Cortex of kidney (tissue), 1 donor: ENCODE measurements at places on chromosomes 1 and 21.

- DNase-seq: no peak
Observed at GRCh38 chr1:112445596-112445995, 49.6 kb downstream of the CTTNBP2NL start.

DNA sequence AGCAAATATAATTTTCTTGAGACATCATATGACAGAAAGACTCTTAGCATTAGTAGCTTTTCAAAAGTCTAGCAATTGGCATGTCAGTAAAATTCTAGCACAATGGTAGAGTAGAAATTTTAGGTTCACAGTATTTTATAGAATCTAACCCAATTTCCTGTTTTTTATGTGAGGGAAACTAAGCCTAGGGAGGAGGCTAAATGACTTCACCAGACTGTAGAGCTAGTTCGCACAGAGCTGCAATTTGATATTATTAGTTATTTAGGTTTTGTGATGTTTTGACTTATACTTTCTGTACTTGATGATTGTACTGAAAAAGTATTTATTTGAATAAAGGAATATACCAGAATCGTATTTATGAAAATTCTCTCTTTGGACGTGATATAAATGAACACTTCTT is 68.5 kb downstream of the CACHD1 start:
- no peak for DNase-seq

- DNase-seq: no peak
Observed at GRCh38 chr21:14572204-14572780, 26.2 kb upstream of the SAMSN1 start.

DNA sequence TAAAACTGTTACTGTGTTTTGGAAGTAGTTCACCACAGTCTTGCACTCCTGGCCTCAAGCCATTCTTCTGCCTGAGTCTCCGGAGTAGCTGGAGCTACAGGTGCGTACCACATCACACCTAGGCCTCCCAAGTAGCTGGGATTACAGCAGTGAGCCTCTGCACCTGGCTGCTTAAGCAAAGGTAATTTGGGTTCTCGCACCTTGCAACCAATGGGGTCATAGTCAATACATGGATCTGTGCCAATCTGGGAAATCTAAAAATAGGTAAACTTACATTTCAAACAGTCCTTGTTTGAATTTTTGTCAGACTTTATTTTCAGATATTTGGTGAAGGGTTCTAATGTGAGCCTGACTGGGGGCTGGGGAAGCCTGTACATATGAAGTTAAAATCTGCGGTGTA is 466.5 kb downstream of the PCP4 start:
- DNase-seq: no peak

GRCh38 chr21:16046656-16047330 is 317.0 kb downstream of the USP25 start:
- DNase-seq: no peak

DNA sequence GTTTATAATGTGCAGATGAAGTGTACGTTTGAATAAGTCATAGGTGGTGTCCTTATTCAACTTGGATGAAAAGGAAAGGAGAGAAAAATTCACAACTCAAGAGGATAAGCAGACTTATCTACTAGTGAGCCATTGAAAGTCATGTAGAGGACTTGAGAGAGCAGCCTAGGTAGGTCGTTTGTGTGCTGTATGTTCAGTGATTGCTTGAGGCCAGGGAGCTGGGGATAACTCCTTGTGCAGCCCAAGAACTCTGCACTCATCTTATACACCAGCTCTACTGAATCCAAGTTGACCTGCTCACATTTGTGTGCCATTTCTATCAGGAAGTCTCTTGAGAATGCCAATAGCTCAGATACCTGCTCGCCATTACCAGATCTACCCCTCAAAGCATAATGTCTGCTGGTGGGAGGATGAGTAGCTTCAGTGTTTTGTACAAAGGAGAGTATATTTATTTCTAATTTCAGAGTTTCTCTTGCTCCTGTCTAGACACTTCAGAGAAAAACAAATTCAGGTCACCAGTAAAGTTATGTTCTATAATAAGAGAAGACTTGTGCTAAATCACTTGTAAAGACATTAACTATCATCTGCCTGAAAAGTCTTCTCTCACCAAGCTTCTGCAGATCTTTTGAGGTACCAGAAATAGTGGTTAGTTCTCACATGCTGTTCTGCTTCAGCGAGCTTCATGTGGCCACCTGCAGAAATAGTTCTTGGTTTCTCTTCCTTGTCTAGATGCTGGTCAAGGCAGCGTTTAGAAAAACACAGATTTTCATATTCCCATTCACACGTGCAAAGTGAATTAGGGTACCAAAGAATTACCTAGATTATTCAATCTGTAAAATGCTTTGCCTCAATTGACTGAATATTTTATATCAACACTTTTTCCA is 10.8 kb downstream of the S1PR1 start:
- no peak for DNase-seq

- DNase-seq: no peak
Observed at GRCh38 chr1:236518322-236518721, 5.5 kb upstream of the LGALS8 start.

DNA sequence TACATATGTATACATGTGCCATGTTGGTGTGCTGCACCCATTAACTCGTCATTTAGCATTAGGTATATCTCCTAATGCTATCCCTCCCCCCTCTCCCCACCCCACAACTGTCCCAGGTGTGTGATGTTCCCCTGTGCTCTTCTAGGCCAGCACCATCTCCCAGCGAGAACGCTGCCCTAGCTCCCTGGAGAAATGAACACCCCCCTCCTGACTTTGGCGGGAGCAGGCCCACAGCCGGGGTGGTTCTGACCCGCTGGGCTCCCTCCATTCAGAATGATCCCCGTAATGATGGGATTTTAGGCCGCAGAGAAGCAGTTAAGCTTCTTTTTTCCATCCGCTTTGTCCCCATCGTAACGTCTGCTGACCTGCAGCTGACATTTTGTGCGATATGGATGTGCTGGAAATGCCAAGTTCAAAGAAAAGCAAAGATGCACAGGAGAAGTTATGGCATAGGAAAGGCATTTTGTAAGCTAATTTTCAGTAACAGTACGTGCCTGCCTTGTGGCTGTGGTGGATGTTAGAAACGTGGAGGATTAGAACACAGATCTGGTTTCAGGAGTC is 39.3 kb downstream of the ELK4 start:
- DNase-seq: no peak

GRCh38 chr1:152623203-152623844 is 421 bp upstream of the LCE3A start:
- DNase-seq: no peak

GRCh38 chr21:45976701-45977311 is 4.8 kb upstream of the COL6A1 start:
- DNase-seq: no peak

GRCh38 chr1:77688939-77689338 is 6.5 kb upstream of the ZZZ3 start:
- DNase-seq: no peak

DNA sequence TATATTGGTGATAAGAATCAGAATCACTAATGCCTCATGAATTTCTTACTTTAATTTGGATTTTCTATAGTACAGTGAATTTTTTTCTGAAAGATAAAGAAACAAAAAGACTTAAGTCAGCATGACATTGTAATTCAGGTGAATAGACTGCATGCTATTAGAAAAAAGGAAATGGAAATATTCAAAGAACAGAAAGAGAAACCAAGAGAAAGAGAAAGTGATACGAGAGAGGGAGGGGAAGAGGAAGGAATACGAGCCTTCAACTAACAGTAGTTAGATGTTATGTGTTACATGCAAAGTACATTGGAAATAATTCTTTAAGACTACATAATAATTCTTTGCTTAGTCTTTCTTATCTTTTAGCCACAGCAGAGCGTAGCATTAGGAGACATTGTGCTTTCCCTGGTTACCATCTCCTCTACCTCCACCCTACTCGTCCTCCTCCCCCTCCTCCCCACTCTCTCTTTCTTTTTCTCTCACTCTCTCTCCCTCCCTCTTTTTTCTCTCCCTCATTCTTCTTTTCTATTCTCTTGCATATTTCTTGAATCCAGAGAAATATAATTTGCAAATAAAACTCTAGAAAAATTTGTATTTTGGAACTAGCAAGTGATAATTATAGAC is 46.4 kb upstream of the ADGRL4 start:
- DNase-seq: no peak

DNA sequence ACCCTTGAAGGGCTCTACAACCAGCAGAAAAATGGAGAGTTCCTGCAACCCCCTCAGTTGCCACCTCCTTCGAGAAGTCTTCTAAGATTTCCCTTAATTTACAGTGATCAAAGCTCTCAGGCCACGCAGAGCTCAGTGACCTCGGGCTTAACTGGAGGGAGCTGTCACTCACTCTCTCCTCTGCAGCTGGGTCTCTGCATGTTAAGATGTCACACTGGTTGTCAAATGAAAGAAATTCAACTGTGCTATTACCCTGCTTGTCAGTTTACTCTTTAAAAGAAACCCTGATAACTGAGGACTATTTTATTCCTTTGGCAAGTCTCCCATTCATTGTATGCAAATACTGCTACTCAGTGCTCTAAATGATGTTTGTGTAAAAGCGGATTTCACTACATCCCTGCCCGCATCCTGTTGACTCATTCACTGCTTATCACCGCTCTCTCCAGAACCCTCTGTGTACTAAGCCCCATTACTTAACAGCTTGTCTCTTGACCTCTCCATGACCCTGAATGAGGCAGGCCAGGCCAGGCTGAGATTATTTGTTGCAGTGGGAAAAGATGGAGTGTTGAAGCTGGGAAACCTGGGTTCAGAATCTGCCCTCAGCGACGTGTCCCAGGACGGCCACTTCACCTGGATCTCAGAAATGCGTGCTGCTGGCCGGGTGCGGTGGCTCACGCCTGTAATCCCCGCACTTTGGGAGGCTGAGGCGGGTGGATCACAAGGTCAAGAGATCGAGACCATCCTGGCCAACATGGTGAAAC is 13.7 kb downstream of the DHRS3 start:
- no peak for DNase-seq

DNA sequence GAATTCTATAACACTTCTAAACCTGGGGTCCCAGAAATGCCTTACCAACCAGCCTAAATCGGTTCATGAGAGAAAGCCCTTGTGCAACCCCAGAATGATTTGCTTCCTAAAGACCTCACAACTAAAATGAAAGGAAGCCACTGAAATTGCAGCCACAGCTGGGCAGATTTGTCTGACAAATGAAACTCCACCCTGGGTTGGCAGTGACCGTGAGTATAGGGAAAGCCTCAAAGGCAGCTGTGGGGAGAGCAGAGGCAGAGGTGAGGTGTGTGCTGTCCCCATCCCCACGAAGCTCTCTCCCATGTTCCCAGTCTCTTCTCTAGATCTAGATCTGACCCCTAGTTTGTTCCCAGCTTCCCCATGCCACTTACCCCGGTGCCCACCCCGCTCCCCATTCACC is 23.1 kb downstream of the RHBDL2 start:
- no peak for DNase-seq

- DNase-seq: no peak
Observed at GRCh38 chr1:147626739-147627138, 43.6 kb downstream of the ACP6 start.

DNA sequence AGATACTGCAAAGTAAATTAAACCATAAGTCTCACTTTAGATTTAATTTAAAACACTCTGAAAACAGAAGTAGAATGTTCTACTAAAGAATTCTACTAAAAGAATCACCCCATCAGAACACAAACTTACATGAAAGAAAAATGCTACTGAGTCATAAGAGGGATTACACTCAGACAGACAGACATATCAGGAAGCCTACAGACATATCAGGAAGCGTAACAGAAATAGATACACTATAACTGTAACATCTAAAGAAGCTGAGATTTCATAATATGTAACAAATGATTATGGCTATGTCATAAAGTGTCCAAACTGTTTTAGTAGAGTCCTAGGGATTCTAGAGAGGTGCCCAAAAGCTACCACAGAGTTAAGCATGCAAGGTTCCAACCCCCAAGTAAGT is 23.9 kb downstream of the FOXJ3 start:
- DNase-seq: no peak

- no peak for DNase-seq
Observed at GRCh38 chr1:48817505-48818114, 40.9 kb upstream of the BEND5 start.

GRCh38 chr1:38020396-38020795 is 7.9 kb downstream of the UTP11 start:
- DNase-seq: no peak

DNA sequence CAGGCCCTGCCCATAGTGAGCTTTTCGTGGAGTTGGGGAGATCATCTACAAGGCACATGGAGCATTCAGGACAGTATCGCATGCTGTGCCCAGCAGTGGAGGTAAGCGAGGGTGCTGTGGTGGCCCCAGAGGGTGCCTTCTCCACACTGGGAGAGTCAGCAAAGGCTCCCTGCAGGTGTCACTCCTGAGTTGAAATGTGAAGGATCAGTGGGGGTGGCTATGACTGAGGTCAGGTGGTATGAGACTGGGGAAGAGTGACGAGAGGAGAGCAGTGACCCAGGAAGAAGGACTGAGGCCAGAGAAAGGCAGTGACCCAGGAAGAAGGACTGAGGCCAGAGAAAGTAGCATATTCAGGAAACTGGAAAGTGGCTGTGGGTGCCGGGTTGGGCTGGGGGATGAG is 53.0 kb downstream of the SPAG17 start:
- no peak for DNase-seq

DNA sequence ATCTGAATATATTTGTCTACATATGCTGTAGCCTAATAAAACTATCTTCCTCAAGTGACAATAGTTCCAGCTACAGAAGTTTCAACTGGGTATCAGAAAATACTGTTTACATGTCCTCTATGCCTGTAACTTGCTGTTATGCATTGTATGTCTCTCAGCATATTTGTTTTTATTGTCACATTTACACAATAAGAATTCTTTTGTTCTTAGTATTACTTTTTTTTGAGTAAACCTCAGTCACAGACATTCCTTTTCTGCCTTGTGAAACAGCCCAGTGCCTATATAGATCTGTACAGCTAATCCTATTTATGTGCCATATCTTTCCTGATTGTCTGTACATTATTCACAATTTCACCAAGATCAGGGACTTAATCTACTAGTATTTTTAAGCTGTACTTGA is 565.2 kb downstream of the NEGR1 start:
- DNase-seq: no peak

DNA sequence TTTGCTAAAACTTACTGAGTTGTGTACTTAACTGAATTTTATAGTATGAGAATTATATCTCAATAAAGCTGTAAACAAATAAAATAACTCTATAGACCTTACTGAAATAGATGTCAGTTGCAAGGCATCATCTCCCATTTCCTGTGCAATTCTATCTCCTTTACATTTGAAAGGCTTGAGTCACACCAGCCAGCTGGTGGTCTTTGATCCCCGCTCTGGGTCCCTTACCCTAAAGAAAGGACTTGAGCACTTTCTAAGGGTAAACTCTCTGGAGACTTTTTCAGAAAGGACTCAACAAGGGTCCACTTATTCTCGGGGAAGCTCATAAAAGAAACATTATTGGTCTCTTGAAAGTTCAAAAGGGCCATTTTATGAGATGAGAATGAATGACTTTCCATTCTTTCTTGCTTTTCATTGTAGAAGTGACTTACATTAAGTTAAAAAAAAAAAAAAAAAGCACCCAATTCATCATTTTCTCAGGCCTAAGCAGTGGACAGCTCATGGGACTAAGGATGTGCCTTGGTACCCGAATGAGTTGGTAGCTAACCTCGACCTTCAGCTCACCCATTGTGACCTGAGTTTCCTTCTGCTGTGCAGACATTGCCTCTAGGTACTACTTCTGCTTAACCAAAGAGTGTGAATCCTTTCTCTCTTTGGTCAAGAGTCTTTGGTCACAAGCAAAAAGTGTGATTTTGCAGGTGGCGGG is 147.0 kb upstream of the COA6 start:
- DNase-seq: no peak
